ENCODE measurements at places on chromosomes 3 and 15. TPM values are rescaled to one million over a fixed set of nuclear protein-coding genes. Genes with fewer than 3 reads are reported as not detected.

CCR8 gene
- total RNA-seq, result not detected

RBP2 gene
- not detected for total RNA-seq

- no peak overlapping the region for H3K4me3 ChIP-seq
- H3K36me3 ChIP-seq, result no peaks in the 10 kb centered on the region
- no peak overlapping the region for H3K27ac ChIP-seq
- H3K4me1 ChIP-seq, result peaks cover 11% of the 10 kb centered on the region
- DNase-seq, result no peak
Measured at GRCh38 chr15:75107516-75107907, 84.1 kb downstream of the PPCDC start.

GRCh38 chr15:40906991-40907802 lies 12.9 kb downstream of the VPS18 start:
- peaks cover 16% of the 10 kb centered on the region for H3K36me3 ChIP-seq
- peak overlapping the region; percentile 98 for H3K27ac ChIP-seq
- no peaks in the 10 kb centered on the region for H3K27me3 ChIP-seq
- peaks cover 70% of the 10 kb centered on the region for H3K4me1 ChIP-seq
- peak overlapping the region; percentile 67 for H3K4me3 ChIP-seq

DNA sequence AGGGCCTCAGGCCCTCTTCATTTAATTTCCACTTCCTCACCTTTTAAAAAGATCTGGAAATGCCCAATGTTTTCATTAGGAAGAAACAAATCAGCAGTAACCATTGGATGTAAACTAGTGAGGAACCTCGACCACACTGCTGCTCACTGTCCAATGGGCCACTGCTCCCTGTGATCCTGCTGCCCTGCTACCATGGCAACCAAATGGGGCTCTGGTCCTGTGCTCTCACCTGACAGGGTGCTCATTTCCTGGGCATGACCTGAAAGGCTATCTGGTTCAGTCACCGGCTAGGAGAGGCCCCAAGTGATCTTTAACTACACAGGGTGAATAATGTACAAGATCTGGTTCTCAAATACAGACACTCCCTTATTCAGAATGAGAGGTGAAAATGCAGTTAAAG lies 54.6 kb downstream of the ARHGEF3 start:
- H3K4me3 ChIP-seq, result no peak overlapping the region
- no peak overlapping the region for H3K27ac ChIP-seq
- no peak for DNase-seq
- peaks cover 57% of the 10 kb centered on the region for H3K36me3 ChIP-seq
- no peaks in the 10 kb centered on the region for H3K27me3 ChIP-seq
- peaks cover 9% of the 10 kb centered on the region for H3K4me1 ChIP-seq

DNA sequence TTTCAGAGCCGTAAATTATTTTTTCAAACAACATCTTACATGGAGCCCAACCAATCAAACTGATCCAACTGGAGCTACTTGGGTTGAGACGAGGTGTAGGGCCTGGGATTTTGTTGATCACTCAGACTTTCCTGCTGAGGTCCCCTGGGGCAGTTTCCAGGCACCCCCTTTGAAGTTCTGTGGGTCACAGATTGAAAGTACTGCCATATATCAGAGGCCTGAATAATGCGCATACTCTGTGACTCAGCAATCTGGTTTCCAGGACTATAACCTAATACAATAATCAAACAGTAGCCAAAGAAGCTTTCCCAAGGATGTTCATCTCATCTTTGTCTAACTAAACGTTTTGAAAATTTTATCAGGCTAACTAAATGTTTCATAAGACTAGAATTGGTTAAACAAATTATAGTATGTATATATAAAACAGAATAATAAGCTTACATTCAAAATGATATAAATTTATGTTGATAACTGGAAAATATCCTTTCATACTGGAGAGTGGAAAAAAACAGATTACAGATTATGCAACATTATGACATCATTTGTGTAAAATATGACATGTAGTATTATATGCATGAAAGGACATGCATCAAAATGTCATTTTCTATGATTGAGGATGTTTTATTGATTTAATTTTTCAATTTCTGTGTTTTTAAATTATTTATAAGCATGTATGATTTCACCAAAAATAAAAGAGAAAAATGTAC lies 617.1 kb downstream of the NTRK3 start:
- no peak overlapping the region for H3K4me3 ChIP-seq
- H3K4me1 ChIP-seq, result no peaks in the 10 kb centered on the region
- H3K27me3 ChIP-seq, result no peaks in the 10 kb centered on the region
- no peaks in the 10 kb centered on the region for H3K36me3 ChIP-seq

DNA sequence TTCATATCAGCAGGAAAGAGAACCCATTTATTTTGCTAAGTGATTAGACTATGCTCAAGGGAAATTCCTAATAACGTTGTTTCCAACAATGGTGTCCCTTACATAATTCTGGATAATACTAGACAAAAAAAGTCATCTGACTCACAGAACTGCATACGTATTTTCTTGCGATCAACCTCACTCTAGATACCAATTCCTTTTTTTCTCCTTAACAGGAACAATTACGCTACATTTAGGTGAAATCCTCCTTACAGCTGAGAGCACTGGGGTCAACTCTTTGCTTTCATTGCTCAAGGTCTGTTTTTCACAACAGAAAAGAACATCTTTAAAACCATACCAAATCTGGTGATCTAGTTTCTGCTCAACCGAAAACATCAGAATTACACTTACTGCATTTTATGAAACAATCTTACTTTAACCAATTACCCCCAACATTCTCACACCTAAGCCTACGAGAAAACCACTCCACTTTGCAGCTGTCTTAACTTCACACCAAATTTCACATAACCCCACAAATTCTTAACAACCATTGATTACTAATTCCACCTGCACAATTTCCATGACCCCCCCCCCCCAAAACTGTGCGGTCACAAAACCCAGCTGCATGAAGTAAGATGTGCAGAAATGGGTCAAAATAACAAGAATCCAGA lies 61.2 kb upstream of the ICE2 start:
- no peak overlapping the region for H3K27ac ChIP-seq
- no peak overlapping the region for H3K4me3 ChIP-seq
- no peak for DNase-seq
- H3K27me3 ChIP-seq, result no peaks in the 10 kb centered on the region
- H3K36me3 ChIP-seq, result no peaks in the 10 kb centered on the region
- peaks cover 56% of the 10 kb centered on the region for H3K4me1 ChIP-seq

DNA sequence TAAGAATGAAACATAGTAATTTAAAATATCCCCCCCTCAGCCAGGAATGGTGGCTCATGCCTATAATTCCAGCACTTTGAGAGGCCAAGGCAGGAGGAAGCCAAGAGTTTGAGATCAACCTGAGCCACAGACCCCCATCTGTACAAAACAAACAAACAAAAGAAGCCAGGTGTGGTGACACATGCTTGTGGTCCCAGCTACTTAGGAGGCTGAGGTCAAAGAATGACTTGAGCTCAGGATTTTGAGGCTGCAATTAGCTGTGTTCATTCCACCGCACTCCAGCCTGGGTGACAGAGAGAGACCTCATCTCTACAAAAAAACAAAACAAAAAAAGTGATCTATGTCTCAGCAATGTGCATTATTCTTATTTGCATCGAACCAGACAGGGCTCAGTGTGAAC lies 800.8 kb downstream of the MCTP2 start:
- H3K27me3 ChIP-seq, result no peaks in the 10 kb centered on the region
- H3K27ac ChIP-seq, result no peak overlapping the region
- DNase-seq, result no peak
- no peaks in the 10 kb centered on the region for H3K4me1 ChIP-seq
- no peak overlapping the region for H3K4me3 ChIP-seq
- no peaks in the 10 kb centered on the region for H3K36me3 ChIP-seq

DNA sequence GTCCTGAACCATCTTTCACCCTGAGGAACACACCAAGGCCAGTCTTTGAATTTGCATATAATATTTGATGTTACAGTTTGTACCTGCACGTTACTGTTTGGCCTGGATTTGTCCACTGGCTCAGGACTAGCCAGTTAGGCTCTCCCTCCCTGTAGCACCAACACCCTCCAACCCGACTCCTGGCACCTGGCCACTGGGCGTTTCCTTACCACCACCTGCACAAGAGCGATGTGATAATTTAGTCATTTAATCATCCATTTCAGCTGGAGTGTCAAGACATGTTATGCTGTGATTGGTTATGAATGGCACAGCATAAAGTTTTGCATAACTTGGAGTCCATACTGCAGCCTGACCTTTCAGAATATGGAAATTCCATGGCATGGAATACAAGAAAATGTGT lies 242.4 kb downstream of the KCNMB2 start:
- H3K27me3 ChIP-seq, result no peaks in the 10 kb centered on the region
- H3K36me3 ChIP-seq, result no peaks in the 10 kb centered on the region
- no peak overlapping the region for H3K4me3 ChIP-seq
- H3K27ac ChIP-seq, result no peak overlapping the region
- no peaks in the 10 kb centered on the region for H3K4me1 ChIP-seq

DNA sequence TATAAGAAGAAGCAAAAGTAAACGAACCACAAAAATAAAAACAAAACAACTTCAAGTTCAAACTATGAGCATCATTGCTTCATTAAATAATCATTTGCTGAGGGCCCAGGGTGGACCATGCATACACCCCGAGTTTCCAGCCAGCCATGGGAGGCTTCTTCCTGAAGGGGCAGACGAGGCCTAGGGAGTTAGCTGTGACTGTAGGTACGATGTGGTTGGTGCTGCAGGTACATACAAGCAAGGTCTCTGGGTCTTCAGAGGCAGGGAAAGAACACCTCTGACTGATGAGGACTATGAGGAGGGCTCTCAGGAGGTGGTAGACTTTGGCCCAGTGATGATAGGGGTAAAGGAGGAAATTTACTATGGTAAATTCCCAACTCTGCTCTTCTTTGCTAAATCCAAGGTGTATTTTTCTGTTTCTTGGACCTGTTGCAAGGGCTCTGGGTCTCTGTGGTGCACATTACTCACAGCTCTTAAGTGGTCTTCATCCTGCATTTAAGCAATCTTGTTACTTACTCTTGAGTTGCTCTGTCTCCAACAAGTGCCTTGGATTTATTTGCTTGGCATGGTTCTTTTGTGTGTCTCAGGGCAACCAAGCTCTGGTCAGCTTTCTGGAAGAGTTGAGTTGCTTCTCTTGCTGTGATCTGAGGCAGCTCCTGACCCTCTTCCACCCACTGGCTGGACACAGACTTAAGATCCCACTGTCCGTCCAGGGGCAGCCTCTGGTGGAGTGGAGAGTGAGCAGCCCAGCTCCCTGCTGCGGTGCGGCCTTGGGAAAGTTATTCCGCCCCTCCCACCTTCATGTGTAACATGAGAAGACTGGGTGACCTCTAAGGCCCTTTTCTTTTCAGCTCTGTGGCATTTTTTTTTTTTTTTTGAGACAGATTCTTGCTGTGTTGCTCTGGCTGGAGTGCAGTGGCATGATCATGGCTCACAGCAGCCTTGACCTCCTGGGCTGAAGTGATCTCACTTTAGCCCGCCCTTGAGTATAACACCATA lies 56.1 kb upstream of the KIF23 start:
- DNase-seq, result no peak
- no peaks in the 10 kb centered on the region for H3K27me3 ChIP-seq
- H3K4me1 ChIP-seq, result no peaks in the 10 kb centered on the region
- no peak overlapping the region for H3K27ac ChIP-seq
- H3K36me3 ChIP-seq, result no peaks in the 10 kb centered on the region
- H3K4me3 ChIP-seq, result no peak overlapping the region

DNA sequence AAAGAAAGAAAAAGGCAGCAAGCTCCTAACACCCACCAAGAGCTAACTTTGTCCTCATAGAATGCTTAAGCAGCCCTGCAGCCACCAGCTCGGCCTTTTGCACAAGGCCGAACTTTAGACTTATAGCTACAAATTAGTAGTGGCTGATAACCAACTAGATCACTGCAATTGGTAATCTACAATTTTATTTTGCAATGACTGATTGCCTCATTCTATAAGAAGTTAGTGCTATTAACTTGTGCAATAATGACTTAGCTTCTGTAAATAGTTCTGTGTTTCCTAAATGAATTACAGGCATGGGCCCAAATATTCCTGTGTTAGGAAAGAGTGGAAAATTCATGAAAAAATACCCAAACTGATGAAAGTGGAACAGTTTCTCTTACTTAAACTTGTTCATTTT lies 284.8 kb upstream of the CFAP20DC start:
- no peaks in the 10 kb centered on the region for H3K36me3 ChIP-seq
- no peaks in the 10 kb centered on the region for H3K27me3 ChIP-seq

- no peak for DNase-seq
- no peaks in the 10 kb centered on the region for H3K36me3 ChIP-seq
- no peaks in the 10 kb centered on the region for H3K27me3 ChIP-seq
- H3K27ac ChIP-seq, result no peak overlapping the region
Measured at GRCh38 chr3:6770397-6770690, 90.6 kb upstream of the GRM7 start.

DNA sequence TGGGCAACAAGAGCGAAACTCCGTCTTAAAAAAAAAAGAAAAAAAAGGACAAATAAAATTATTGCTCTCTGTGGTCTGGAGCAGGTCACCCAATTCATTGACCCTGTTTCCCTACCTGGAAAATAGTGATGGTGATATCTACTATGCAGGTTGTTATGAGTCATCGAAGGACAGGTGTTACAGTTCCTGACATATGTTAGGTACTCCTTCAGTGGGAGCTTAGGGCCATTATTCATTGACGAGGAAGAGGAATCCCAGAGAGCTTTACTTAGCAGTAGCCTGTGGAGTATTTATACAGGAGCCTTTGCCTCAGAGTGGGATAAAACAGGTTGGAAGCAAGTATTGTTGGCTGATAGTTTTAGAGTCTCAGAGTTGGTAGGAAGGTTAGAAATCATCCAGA lies 74.5 kb downstream of the SLC7A14 start:
- H3K27me3 ChIP-seq, result peaks cover 16% of the 10 kb centered on the region
- H3K36me3 ChIP-seq, result no peaks in the 10 kb centered on the region
- H3K4me3 ChIP-seq, result no peak overlapping the region

DNA sequence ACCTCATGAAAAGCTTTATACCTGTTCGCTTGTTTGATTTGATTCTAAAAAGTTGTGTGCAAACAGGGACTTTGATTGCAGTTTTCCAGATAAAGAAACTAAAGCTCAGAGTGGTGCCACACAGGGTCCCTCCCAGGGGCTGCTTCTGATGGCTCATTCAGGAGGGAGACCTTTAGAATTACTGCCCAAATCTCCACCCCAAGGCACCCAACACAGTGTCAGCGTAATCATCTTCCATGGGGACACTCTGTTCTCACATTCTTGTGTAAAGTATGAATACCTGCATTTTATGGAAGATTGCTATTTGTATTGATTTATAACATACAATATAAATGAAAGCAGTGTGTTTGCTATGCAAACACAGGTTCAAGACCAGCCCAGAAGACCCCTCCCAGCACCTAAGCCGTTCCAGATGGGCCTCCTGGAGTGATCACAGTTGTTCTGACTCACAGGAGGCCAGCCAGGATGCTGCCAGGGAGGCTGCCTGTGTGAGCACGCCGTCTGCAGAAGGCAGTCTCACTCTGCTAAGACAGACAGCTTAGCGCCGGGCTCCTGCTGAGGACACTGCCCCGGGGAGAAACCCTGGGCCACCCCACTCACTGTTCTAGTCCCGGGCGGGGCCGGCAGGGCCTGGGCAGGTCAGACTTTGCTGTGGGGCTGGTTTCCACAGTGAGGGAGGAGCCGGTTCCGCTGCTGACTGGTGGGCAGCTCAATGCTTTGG lies 185.6 kb downstream of the FAM43A start:
- peaks cover 48% of the 10 kb centered on the region for H3K4me1 ChIP-seq
- H3K27me3 ChIP-seq, result no peaks in the 10 kb centered on the region
- H3K36me3 ChIP-seq, result no peaks in the 10 kb centered on the region
- peak; percentile 53 for DNase-seq
- no peak overlapping the region for H3K4me3 ChIP-seq

- H3K27ac ChIP-seq, result no peak overlapping the region
- no peak for DNase-seq
- no peak overlapping the region for H3K4me3 ChIP-seq
Measured at GRCh38 chr15:95770196-95770595, 560.3 kb upstream of the NR2F2 start.

GRCh38 chr3:134083008-134083407 lies 53.3 kb upstream of the SLCO2A1 start:
- H3K27me3 ChIP-seq, result no peaks in the 10 kb centered on the region
- H3K4me3 ChIP-seq, result no peak overlapping the region
- H3K4me1 ChIP-seq, result no peaks in the 10 kb centered on the region
- no peak overlapping the region for H3K27ac ChIP-seq
